ENCODE measurements at places on chromosomes 2 and 18. TPM values are rescaled to one million over a fixed set of nuclear protein-coding genes. Genes with fewer than 3 reads are reported as not detected.

ASB18 gene
- not detected for total RNA-seq

RGPD3 gene
- 0.06 TPM for total RNA-seq

KCNF1 gene
- total RNA-seq, result not detected

GALNT13 gene
- total RNA-seq, result 0.15 TPM

SIGLEC15 gene
- total RNA-seq, result not detected

DNA sequence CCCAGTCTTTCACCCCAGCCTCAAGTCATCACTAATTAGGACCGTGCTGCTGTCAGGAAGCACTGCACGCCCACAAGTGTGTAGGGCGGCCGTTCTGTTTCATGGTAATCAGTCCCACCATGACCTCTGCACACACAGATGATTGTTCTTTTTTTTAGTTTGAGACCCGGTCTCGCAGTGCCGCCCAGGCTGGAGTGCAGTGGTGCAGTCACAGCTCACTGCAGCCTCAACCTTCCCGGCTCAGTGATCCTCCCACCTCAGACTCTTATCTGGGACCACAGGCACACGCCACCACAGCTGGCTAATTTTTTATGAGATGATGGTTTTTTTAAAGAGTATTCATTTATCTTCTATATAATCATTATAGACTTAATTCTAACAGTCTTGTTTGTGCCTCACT, 1.8 kb upstream of the IAH1 start:
- H3K36me3 ChIP-seq, result peaks cover 50% of the 10 kb centered on the region
- H3K4me3 ChIP-seq, result peak overlapping the region; percentile 76
- peaks cover 33% of the 10 kb centered on the region for H3K4me1 ChIP-seq
- no peaks in the 10 kb centered on the region for H3K27me3 ChIP-seq
- DNase-seq, result no peak

GRCh38 chr2:16134436-16135165, 194.3 kb downstream of the MYCN start:
- H3K4me3 ChIP-seq, result no peak overlapping the region
- no peaks in the 10 kb centered on the region for H3K36me3 ChIP-seq
- no peaks in the 10 kb centered on the region for H3K27me3 ChIP-seq
- no peak overlapping the region for H3K27ac ChIP-seq
- no peak for DNase-seq

DNA sequence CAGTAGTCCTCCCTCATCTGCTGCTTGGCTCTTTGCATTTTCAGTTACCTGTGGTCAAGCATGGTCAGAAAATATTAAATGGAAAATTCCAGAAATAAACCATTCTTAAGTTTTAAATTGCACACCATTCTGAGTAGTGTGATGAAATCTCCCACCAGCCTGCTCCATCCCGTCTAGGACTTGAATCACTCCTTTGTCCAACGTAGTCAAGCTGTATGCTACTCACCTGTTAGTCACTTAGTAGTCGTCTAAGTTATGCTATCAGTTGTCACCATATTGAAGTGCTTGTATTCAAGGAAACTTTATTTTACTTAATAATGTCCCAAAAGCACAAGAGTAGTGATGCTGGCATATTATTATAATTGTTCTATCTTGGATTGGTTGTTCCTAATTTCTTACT, 172.5 kb downstream of the FIGN start:
- no peaks in the 10 kb centered on the region for H3K27me3 ChIP-seq
- H3K4me3 ChIP-seq, result no peak overlapping the region
- no peaks in the 10 kb centered on the region for H3K36me3 ChIP-seq

DNA sequence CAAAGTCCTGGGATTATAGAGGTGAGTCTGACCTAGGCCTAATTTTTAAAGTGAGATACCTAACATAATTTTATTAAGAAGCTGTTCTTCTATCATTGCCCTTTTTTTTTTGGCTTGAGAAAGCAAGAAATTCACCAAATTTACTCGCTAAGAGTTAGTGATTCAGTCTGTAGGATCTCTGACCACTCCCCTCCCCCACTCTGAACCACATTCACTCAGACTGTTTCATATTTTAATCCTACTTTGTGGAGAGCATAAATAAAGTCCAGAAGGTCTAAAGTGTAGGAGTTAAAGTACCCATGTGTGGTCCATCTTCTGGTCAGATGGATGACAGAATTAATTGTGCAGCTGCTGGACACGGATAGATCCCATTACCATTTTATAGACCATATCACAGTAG, 115.8 kb upstream of the MGAT5 start:
- H3K36me3 ChIP-seq, result peaks cover 7% of the 10 kb centered on the region
- H3K27ac ChIP-seq, result no peak overlapping the region
- no peak overlapping the region for H3K4me3 ChIP-seq

GRCh38 chr18:57051657-57052044, 95.2 kb upstream of the BOD1L2 start:
- no peak for DNase-seq
- peaks cover 11% of the 10 kb centered on the region for H3K27me3 ChIP-seq

GRCh38 chr2:14634489-14635390, 2.2 kb downstream of the LRATD1 start:
- H3K27ac ChIP-seq, result no peak overlapping the region
- H3K4me3 ChIP-seq, result no peak overlapping the region
- peaks cover 4% of the 10 kb centered on the region for H3K36me3 ChIP-seq
- no peak for DNase-seq
- peaks cover 64% of the 10 kb centered on the region for H3K27me3 ChIP-seq

DNA sequence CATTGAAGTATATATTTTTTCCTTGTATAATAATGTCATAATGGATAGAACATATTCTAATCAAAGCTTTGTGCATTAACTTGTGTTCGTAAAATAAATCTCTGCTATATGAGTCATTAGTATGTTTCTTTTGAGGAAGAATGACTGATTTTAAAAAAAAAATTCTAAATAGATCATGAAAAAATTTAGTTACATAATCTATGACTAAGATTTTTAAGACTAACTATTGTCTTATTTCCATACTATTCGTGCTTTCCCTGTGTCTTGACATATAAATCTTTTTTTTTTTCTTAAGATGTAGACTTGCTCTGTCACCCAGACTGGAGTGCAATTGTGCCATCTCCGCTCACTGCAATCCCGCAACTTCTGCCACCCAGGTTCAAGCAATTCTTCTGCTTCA, 226.1 kb downstream of the DSEL start:
- no peaks in the 10 kb centered on the region for H3K36me3 ChIP-seq
- no peak for DNase-seq
- H3K27ac ChIP-seq, result no peak overlapping the region
- H3K4me1 ChIP-seq, result no peaks in the 10 kb centered on the region
- no peak overlapping the region for H3K4me3 ChIP-seq

DNA sequence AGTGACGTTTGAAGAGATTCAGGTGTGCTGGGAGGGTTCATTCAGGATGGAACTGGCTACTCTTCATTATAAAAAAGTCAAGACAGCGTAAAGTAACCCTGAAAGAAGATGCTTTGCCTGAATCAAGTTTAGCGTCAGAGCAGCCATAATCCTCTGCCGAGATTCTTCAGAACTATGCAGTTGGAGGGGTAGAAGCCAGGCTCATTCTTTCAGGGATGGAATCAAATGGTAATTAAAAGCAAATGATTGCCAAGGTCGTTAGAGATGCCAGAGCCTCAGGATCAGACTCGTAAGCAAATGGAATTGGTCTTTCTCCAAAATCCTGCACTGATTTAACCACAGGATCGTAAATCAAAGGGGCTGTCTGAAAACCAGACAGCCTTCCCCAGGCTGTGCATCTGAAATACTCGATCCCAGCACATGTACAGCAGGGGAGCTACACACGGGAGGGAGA, 21.9 kb downstream of the APCDD1 start:
- no peak overlapping the region for H3K27ac ChIP-seq
- H3K27me3 ChIP-seq, result peaks cover 8% of the 10 kb centered on the region
- H3K4me1 ChIP-seq, result no peaks in the 10 kb centered on the region
- DNase-seq, result no peak
- H3K36me3 ChIP-seq, result no peaks in the 10 kb centered on the region
- H3K4me3 ChIP-seq, result no peak overlapping the region

GRCh38 chr2:227884511-227884947, 13.1 kb downstream of the DAW1 start:
- peak; percentile 50 for DNase-seq
- H3K27ac ChIP-seq, result no peak overlapping the region
- H3K36me3 ChIP-seq, result no peaks in the 10 kb centered on the region

DNA sequence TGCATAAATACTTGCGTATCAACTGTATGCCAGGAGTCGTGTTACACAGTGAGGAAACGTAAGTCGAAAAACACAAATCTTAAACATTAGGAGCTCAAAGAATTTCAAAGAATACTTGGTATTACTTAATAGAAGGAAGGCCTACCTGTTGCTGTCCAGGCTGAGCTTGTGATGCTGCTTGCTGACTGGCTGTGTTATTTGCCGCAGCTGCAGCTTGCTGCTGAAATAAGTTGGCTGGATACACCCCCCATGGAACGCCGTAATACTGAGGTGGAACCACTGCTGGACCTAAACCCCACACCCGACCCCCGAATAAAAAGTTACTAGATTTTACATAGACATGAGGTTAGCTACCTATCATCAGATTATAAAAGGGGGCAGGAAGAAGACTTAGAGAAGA, 56.4 kb downstream of the PUM2 start:
- no peaks in the 10 kb centered on the region for H3K27me3 ChIP-seq
- no peak for DNase-seq
- H3K4me1 ChIP-seq, result peaks cover 13% of the 10 kb centered on the region

DNA sequence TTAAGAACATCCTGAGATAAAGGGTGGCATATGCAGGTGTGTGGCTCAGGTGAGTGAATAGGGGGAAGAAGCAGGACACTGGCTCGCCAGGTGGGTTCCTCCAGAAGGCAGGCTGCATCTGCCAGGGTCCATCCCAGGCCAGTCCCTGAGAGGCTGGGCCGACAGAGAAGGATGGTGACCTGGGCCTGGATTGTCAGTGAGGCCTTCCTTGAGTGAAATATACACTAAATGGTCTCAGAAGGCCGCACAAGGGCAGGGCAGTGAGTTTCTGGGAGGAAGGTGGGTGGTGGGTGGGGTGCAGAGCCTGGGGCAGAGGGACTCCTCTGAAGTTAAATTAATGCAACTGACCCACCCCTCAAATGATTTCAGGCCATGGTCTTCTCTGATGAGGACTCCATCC, 182.1 kb downstream of the ANKRD30B start:
- H3K27me3 ChIP-seq, result no peaks in the 10 kb centered on the region
- no peaks in the 10 kb centered on the region for H3K36me3 ChIP-seq
- no peak for DNase-seq
- no peak overlapping the region for H3K27ac ChIP-seq
- no peaks in the 10 kb centered on the region for H3K4me1 ChIP-seq

DNA sequence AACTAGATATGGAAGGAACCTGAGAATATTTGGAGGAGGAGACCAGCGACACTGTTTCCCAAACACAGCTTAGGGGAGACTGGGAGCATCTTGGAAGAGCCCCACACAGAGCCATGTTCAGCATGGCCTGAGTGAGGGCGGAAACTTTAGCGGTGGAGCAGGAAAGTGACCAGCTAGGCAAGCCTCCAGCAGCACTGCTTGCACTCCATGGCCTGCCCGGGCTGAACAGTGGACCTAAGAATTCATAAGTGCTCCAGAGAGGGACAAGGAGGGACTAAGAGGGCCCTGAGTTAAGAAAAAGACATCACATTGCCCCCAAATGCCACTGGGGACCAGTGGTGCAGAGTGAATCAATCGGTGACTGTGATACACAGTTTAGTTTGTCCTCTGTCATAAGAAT, 566.4 kb downstream of the TNS1 start:
- no peak overlapping the region for H3K27ac ChIP-seq
- H3K4me3 ChIP-seq, result no peak overlapping the region
- H3K4me1 ChIP-seq, result peaks cover 22% of the 10 kb centered on the region

DNA sequence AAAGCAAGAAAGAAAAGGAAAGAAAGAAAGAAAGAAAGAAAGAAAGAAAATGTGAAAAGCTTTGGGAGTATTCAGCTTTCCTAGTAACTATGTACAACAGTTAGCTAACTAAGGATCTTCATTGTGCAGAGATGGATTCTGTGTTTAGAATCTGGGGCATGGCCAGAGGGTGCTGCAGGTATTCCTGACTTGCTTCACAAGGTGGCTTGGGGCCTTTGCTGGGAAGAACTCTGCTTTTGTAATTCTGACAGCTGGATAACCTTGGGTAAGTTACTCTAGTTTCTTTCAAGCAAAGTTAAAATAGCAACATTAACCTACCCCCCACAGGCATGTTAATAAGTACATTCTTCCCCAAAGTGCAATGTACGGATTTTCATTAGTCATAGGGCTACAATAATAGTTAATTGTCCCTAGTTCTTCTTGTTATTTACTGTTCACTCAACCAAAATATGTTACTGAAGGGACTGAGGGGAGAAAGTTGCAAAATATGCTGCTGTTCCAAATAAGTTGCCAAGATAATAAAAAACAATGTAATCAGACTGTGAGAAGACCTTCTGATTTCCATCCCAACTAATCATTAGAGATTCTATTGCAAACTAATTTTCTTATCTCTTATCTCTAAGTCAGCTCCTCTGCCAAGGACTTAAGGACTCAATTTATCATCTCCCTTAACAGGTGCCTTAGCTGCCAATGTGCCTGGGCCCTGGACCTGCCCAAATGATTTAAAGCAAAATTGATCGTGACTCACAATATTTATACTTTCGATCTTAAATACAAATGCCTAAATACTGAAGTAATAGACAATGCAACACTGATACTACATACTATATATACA, 50.3 kb downstream of the SERPINB8 start:
- no peaks in the 10 kb centered on the region for H3K36me3 ChIP-seq
- H3K4me1 ChIP-seq, result no peaks in the 10 kb centered on the region
- H3K27me3 ChIP-seq, result peaks cover 4% of the 10 kb centered on the region
- no peak for DNase-seq
- no peak overlapping the region for H3K27ac ChIP-seq

DNA sequence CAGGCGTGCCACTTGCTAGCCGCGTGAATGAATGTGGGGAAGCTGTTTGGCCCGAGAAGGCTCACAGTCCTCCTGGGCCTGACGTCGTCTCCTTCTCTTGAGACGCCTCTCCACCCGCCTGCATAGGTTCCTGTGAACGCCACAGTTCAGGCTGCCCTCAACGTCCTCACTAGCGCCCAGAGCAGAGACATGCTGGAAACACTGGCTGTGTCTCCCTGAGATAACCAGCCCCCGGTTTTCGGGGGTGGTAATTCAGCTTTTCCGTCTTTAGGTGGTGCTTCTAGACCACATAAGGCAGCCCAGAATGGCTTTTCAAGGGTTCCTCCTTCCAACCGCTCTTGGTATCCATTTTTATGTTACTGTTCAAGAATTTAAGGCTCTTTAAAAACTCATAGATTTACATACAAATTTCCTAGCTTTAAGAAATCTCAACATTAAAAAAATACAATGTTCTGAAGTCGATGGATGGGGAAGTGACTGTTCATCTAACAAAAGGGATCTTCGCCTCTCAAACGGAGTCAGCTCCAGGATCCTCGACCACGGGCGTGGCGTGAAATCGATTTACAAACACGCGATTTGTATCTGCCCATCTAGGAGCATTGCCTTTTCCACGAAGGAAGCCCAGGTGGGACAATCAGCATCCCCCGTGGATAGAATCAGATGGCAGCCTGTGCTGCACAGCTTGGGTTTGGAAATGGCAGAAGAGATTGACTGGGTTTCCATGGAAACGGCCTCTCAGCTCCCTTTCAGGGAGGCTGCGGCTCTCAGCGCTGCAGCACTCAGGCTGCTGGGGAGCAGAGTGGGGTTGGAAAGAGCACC, 110.6 kb upstream of the PXDN start:
- no peaks in the 10 kb centered on the region for H3K4me1 ChIP-seq
- no peak overlapping the region for H3K4me3 ChIP-seq
- no peak overlapping the region for H3K27ac ChIP-seq

Measured in activated CD4-positive, alpha-beta T cell treated with anti-CD3 and anti-CD28 coated beads, Interleukin-2, amount 10 ng/mL, durations not matched to agents 7 days and 5 days (primary cell).